ENCODE measurements at places on chromosomes 11 and 22. TPM values are rescaled to one million over a fixed set of nuclear protein-coding genes. Genes with fewer than 3 reads are reported as not detected.

OR4A47 gene
- total RNA-seq = not detected

GRCh38 chr11:43928721-43929120, 13.7 kb upstream of the C11orf96 start:
- DNase-seq = no peak

DNA sequence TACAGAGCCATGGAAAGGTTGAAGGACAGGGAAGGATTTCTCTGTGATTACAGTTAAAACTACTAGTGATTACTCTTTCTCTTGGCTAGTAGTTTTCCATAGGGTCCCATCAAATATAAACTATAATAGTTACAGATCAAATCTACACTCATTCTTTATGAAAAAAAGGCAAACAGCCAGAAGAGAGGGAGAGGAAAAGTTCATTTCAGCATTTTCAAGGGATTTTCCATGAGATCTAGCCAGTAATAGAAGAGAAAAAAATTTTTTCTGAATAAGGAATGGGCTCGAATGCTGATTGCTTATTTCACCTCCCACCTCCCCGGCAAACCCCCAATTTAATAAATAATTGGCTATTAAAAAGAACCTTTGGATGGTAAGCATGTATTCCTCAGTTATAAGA, 74.8 kb upstream of the BLID start:
- DNase-seq = no peak

- no peak for DNase-seq
These were observed 71.0 kb downstream of the PARVA start for GRCh38 chr11:12448131-12448939.
